ENCODE measurements at places on chromosomes 11 and 22.

DNA sequence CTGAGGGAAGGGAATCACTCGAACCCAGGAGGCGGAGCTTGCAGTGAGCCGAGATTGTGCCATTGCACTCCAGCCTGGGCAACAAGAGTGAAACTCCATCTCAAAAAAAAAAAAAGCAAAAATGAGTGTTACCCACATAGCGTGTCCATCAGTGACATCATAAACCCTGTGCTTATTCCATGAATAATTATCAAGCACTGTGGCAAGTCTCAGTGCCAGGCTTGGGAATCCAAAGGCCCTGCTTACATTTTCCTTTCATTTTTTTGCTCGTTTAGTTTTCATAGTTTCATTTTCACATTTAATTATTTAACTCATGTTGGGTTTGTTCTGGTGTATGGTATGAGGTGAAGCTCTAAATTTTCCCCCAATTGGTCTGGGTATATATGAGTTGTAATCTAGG is 46.5 kb downstream of the NEU3 start:
- no peaks in the 10 kb centered on the region for H3K36me3 ChIP-seq
- H3K27me3 ChIP-seq, result no peaks in the 10 kb centered on the region
- H3K4me3 ChIP-seq, result no peak overlapping the region

DNA sequence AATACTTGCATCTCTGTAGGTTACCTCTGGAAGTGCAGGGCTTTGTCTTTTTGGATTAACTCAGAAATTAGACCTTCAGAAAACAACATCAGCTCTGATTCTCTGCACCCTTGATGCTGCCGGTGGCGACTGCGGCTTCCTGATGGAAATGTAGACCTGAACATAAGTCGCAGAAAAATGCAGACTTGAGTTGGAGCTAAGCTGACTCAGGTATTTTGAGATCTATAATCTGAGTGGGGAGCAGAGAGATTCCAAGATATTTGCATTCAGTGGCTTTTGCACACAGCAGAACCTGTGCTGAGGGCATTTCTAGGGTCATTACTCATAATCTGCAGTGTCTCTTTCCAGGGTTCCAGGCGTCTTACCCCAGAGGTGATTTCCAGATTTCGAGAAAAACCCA is 18.7 kb upstream of the NFAM1 start:
- no peaks in the 10 kb centered on the region for H3K4me1 ChIP-seq
- no peak overlapping the region for H3K4me3 ChIP-seq
- no peaks in the 10 kb centered on the region for H3K27me3 ChIP-seq

DNA sequence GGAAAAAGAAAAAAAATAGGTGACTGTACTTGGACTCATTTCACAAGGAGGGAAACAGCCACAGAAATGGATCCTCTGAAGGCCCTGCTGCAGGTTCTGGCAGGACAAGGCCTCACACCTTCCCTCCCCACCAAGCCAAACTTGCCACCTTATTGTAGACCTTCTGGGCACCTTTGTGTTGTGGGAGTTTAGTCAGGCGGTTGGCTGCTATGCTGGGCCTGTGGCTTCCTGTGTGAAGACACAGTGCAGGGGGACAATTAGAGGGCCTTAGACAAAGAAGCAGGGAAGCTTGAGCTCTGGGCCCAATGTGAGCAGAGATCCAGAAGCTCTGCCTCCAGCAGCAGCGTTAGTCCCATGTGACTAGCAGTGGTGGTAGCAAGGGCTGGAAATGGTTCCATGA is 4.2 kb downstream of the RAB1B start:
- no peaks in the 10 kb centered on the region for H3K27me3 ChIP-seq
- H3K4me3 ChIP-seq, result no peak overlapping the region
- no peak for DNase-seq
- peaks cover 4% of the 10 kb centered on the region for H3K4me1 ChIP-seq

DNA sequence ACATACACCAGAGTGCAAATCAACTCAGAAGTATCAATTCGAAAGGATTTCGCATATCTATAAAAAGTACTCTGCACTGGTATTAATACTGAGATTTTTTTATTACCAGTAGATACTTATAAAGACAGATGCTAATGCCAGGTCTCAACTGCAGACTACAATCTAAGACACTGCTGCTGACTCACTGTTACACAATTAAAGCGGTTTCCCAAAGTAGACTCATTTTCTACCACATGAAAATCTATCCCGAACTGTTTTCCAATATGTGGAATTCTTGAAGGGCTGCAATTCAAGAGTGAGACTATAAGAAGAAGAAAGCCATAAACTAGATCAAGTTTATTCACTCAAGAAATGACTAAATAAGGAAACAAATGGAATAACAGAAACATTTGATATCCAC is 57.2 kb upstream of the ARHGAP32 start:
- H3K36me3 ChIP-seq, result no peaks in the 10 kb centered on the region
- no peak overlapping the region for H3K27ac ChIP-seq
- no peaks in the 10 kb centered on the region for H3K27me3 ChIP-seq

DNA sequence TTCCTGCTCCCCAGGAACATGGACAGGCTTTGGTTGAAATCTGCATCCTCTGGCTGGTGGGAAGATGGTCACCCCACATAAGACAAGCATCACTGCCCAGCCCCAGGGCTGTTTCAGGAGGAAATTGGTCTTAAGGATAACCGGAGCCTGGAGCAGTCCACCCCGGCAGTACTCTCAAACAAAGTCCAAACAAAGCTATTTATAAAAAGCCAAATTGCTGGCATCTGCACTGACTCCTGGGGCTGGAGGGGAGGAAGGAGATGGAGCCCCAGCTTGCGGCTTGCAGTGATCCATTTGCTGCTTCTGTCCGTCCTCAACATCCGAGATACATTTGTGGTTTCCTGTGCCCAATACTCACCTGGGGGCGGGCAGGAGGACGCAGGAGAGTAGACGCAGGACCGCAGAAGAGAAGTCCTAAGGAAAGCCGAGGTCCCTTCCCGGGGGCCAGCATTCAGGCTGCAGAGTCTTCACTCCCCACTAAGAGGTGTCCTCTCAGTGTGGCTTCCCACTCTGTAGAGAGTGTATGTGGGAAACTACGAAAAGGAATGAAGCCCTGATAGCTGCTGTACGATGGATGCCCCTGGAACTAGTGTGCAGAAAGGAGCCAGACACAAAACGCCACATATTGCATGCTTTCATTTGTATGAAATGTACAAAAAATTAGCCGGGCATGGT is 107.3 kb upstream of the FGF3 start:
- H3K27ac ChIP-seq, result no peak overlapping the region
- H3K36me3 ChIP-seq, result no peaks in the 10 kb centered on the region
- DNase-seq, result no peak

GRCh38 chr11:113182288-113182687 is 132.1 kb upstream of the TTC12 start:
- DNase-seq, result no peak
- H3K4me1 ChIP-seq, result no peaks in the 10 kb centered on the region
- no peaks in the 10 kb centered on the region for H3K27me3 ChIP-seq
- no peaks in the 10 kb centered on the region for H3K36me3 ChIP-seq

GRCh38 chr22:47366026-47366767 is 603.7 kb downstream of the TBC1D22A start:
- H3K36me3 ChIP-seq, result no peaks in the 10 kb centered on the region
- no peak overlapping the region for H3K4me3 ChIP-seq
- no peaks in the 10 kb centered on the region for H3K27me3 ChIP-seq

- no peak overlapping the region for H3K27ac ChIP-seq
- H3K4me3 ChIP-seq, result no peak overlapping the region
- no peak for DNase-seq
- no peaks in the 10 kb centered on the region for H3K27me3 ChIP-seq
Observed at GRCh38 chr11:3036419-3036818, 20.8 kb downstream of the CARS1 start.

DNA sequence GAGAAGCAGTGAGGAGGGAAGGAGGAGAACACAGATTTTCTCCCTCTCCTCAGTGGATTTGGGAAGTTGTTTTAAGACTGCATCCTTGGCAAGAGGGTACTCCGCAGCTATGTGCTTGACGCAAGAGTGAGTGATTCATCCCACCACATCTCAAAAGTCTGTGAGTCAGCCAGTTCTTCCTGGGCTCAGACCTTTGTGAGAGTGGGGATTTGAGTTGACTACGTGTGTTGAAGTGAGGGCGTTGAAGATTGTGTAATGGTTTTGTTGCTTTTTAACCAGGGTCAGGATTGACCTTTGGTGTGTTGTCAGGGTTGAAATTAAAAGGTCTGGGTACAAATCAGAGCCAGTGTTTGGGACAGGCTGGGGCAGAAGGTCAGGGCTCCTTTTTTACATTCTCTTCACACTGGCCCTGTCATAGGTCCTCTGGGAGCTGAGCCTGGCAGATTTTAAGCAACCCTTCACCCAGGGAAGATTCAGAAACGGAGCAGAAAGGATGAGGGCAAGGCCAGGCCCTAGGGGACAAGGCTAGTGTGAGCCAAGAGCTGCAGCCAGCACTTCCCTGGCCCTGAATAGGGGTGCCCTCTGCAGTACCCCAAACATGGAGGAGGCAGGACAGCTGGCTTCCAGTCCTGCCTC is 4.2 kb upstream of the C11orf86 start:
- no peaks in the 10 kb centered on the region for H3K27me3 ChIP-seq
- H3K27ac ChIP-seq, result peak overlapping the region; percentile 93
- peaks cover 27% of the 10 kb centered on the region for H3K4me1 ChIP-seq
- H3K4me3 ChIP-seq, result no peak overlapping the region
- peak; percentile 100 for DNase-seq

DNA sequence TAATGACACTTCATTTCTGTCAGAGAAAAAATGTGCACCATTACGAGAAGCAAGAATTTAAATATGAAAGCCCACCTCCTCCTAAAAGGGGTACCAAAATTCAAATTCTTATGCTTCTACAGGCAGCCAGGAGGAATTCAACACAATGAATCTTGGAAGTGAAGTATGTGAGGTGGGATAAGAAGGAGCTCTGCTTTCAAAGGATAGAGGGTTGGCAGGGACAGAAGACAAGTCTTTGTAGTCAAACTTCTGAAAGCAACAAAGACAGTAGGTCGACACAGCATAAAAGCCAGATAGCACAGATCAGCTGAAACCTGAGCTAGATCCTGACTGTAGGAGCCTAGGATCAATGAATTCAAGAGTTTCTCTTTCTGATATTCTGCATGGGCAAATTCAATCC is 17.4 kb downstream of the NARS2 start:
- H3K4me1 ChIP-seq, result peaks cover 8% of the 10 kb centered on the region
- no peak overlapping the region for H3K27ac ChIP-seq
- no peak for DNase-seq

DNA sequence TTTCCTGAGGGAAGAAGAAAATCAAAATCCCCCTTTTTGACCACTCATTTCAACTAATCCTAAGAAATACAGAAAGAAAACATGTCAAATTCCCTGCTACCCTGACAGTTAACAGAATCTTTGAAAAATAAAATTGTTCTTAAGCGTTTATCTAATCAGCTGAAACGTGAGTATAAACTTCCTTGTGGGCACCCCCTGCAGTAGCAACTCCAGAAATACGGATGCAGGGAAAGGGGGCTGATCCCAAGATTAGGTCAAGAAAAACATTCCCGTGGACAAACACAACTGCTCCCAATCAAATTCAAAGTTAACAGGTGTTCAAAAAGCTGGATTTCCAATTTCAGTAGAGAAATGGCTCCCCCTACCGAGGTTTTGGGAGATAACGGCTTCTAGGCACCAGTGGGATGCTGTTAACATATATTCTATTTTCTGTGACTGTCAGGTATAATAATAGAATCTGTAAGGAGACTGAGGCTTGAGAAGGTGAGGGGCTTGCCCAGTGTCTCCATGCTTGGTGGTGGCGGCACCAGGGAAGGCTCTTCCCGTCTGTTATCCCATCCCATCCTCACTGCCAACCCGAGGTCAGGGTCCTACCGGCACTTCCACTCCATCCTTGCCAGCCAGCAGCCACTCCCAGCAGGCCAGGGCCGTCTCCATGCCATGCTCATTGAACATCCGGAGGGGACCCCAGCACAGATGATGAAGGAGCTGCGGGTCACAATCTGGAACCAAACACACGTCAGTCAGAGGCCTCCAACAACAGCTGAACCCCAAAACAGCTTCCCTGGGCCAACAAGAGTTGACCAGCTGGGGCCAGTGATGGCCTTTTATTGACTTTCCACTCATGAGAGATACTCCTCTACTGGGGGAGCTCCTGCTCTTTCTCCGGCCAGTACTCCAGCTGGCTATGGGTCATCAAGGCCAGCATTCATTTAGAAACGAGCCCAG is 32.0 kb upstream of the SERPIND1 start:
- H3K27me3 ChIP-seq, result no peaks in the 10 kb centered on the region
- peak; percentile 34 for DNase-seq
- no peak overlapping the region for H3K4me3 ChIP-seq
- no peaks in the 10 kb centered on the region for H3K4me1 ChIP-seq
- no peak overlapping the region for H3K27ac ChIP-seq
- H3K36me3 ChIP-seq, result peaks cover 11% of the 10 kb centered on the region

DNA sequence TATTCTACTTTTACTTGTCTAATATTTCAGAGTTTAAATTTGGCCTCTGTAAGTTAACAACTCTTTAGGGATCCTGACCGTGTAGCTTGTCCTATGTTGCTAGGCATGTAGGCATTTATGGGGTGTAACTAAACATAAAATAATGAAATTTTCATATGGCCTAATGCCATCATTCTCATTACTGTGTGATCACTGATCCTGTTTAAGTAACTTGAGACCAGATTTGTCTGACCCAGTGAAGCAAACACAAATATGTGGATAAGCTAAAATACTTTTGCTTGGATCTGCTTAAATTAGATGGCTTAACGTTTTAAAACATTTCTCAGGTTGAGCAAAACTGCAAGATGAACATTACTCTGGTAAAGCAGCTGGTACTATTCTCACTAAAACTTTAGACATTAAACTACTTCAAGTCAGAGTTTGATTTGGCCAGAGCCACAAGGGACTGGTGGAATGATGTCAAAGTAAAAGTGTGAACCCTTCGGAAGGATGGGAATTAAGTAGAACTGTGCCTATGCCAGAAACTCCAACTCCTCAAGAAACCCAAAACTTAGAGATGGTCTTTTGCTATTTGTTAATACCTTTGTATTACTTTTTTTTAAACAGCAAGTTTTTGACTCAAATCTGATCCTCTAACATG is 12.5 kb downstream of the QSER1 start:
- peak; percentile 53 for DNase-seq
- H3K27me3 ChIP-seq, result no peaks in the 10 kb centered on the region
- no peaks in the 10 kb centered on the region for H3K36me3 ChIP-seq
- no peak overlapping the region for H3K27ac ChIP-seq

DNA sequence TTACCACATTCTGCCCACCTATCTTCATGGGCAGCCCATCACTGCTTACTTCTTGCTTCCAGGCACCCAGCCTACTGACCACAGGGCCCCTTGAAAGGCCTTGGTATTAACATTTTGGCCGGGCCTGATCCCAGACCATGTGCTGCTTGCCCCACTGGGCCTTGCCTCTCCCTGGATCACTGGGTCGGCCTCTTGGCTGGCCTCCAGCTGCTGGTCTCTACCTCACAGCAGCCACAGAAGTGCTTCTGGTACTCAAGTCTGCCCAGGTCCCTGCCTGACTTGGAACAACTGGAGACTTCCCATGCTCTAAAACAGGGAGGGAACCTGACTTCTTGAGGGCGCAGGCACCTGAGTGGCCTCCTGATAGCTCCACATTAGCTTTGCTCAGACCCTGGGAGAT is 63.6 kb downstream of the THAP12 start:
- H3K27me3 ChIP-seq, result peaks cover 9% of the 10 kb centered on the region
- no peak overlapping the region for H3K4me3 ChIP-seq
- H3K4me1 ChIP-seq, result no peaks in the 10 kb centered on the region
